ENCODE measurements at places on chromosomes 1 and 21.

- no peak for DNase-seq
Measured at GRCh38 chr1:51541313-51542050, 22.4 kb upstream of the EPS15 start.

GRCh38 chr1:229507502-229507901, 639 bp downstream of the NUP133 start:
- no peak for DNase-seq

GRCh38 chr1:179026813-179027669, 1.3 kb downstream of the FAM20B start:
- DNase-seq: no peak

- no peak for DNase-seq
Measured at GRCh38 chr1:111852261-111852721, 96.6 kb downstream of the DDX20 start.

- no peak for DNase-seq
Measured at GRCh38 chr1:225508538-225509375, 80.9 kb upstream of the LBR start.

- DNase-seq: no peak
Measured at GRCh38 chr1:17673329-17674072, 81.6 kb upstream of the ACTL8 start.

DNA sequence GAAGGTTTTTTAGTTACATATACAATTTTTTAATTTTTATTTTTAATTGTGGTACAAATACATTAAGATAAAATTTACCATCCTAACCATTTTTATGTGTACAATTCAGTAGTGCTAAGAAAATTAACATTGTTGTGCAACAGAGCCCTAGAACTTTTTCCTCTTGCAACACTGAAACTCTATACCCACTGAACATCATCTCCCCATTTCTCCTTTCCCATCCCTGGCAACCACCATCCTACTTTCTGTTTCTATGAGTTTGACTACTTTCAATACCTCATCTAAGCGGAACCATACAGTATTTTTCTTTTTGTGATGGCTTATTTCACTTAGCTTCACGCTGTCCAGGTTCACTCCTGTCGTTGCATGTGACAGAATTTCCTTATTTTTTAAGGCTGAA, 54.1 kb downstream of the PALMD start:
- DNase-seq: no peak

GRCh38 chr21:17231124-17231523, 281.7 kb upstream of the CXADR start:
- DNase-seq: no peak

GRCh38 chr1:11453742-11454491, 25.0 kb upstream of the DISP3 start:
- DNase-seq: no peak

DNA sequence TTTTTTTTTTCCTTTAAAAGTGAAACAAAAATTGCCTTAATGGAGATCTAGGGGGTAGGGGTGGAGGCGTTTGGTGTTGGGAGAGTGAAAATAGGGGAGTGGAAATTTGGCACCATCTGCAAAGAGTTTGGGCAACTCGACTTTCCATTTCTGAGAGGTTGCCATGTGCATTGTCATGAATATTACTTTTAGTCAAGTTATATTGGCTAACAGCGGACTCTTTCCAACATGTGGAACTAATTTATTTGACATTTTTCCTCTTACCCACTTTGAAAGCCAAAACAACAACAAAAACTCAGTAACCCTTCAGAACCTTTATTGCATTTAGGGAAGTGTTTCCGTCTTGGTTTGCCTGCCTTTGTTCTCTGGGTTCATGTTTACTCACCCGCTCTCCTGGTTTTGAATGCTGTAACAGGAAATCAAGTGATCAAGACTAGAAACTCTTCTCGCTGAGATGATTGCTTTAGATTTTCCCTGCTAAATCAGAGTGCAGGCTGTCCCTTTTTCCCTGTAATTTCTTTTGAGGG, 70.4 kb downstream of the CACHD1 start:
- no peak for DNase-seq

DNA sequence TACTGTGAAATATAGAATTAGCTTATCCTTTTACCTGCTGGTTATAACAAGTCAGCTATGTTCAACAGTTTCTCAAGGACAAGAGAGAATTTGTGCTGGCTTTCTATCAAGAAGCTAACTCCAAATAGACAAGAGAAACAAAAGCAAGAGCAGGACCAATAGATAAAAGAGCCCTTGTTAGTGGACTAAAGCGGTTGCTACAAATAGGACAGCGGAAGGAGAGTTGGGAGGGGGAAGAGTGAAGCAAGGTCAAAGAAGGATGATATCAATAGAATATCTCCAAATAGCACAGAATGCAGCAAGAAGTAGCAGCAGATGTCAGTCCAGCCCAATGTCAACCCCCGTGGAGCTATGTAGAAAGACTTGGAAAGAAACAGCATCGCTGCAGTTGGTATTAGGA, 53.0 kb upstream of the AKT3 start:
- DNase-seq: no peak

GRCh38 chr1:116020668-116021272, 44.5 kb downstream of the SLC22A15 start:
- DNase-seq: peak; percentile 1

GRCh38 chr1:177077734-177078499, 86.6 kb downstream of the ASTN1 start:
- DNase-seq: no peak

DNA sequence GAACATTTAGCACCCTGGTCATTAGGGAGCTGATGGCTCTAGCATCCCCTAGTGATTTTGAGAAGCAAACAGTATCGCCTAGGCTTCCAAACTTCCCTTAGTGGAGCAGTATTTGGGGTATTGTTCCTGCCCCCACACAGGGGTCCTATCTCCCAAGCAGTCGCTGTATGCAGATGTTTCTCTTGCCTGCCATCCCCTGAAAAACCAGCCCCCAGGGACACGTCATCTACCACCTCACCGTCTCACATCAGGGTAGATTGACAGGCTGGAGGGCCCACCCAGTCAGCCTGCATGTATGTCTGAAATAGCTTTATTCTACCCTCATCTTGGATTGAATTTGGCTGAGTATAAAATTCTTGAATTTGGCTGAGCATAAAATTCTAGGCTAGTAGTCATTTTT, 33.9 kb downstream of the TENT5C start:
- no peak for DNase-seq

- no peak for DNase-seq
Measured at GRCh38 chr1:222979561-222979960, 163.5 kb downstream of the TLR5 start.

DNA sequence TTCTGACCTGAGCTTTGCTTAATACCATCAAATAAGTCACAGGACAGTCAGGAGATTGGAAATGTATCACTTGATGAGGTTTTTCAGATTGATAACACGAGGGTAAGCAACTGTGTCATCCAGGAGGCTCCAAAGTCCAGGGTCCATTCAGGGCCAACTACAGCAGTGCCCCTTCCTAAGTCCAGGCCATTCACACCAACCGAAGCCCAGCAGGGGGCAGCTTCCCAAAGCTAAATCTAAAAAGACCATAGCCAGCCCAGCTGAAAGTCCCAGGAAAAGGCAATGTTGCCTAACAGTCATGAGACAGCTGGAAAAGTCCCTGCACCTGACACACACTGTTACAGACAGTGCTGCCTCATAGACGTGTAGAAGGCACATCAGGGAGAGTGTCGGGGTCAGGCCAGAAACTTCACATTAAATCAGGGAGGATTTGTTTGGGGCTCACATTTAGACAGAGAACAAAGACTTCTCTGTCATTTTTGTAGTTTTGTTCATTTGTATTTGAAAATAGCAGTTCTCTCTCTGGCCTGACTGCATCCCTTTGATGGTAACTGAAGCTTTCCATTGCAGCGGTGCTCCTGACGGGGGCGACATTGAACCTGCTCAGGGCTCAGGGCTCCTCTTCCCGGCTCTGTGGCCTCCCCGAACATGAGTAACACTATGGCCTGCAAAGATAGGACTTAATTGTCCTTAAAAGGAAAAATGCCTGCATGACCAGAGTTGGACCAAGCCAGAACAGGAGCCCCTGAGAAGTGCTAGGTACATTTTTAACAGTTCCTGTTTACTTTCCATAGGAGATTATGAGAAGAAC, 200.4 kb downstream of the NRIP1 start:
- DNase-seq: no peak

GRCh38 chr1:216632980-216633379, 90.2 kb downstream of the ESRRG start:
- no peak for DNase-seq

DNA sequence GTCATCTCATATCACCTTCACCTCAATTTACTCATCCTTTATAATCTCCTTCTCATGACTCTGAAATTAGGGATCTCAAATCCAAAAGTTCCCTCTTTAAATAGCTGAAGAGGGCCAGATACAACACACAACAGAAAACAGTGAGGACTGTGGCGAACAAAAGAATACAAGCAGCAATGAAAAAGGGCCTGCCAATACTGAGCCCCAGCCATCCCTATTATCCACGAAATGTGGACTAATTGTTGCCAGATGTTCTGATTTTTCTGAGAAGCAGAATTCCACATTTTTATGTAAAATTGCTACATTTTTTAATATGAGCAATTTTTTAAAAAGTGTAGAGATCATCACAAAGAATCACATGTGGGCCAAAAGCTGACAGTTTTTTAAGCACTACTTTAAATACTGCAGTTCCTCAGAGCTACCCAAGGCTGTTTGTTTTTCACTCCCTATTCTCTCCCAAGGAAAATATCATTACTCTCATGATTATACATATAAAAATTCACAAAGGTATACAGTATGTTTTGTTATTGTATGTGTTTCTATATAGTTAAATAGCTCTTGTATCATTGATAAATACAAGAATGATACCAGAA, 90.0 kb downstream of the ASH1L start:
- DNase-seq: no peak

DNA sequence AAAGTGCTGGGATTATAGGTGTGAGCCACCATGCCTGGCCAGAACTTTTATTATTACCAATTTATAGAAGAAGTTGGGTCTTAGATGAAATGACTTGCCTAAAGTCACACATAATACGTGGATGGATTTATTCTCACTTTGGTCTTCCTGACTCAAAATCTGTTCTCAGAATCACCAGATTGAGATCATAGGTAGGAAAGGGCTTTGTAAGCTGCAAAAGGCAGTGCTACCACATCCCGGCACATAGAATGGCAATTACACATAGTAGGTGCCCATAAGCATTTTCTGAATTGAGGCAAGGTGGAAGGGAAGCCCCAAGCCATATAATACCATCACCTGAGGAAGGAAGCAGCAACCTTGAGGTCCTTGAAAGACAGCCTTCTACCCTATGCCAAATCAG, 8.2 kb upstream of the CAPZB start:
- no peak for DNase-seq

DNA sequence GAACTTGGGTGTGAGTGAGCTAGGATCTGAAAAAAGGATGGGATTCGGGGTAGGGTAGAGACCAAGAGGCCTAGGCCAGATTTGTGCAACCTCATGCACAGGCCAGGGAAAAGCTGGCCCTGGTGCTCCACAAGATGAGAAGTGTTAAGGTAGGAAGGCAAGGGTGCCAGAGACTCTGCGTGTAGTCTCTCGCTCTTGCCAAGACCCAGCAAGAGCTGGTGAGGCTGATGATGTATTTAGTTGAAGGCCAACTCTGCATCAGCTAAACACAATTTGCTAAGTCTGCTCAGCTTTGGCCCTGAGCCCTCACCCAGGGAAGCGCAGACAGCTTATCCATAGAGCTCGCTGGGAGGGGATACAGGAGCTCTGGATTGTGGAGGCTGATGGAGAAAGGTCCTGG, 26.6 kb upstream of the SOX13 start:
- DNase-seq: no peak

DNA sequence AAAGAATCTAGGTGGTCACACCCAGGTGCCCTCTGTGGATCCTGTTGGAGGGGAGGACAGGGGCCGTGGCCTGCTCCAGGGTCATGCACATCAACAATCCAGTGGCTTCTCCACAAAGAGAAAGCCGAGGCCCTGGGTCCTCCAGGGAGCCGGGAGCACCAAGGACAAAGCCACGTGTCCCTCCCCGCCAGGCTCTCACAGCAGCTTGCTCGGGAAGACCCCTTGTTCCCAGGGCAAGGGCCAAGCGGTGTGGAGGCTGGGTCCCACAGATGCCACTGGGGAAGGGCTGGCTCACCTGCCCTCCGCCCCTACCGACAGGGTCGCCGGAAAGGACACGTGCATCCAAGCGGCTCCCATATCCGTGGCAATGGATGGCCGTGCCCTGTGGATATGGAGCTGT, 192.9 kb upstream of the VAMP3 start:
- DNase-seq: no peak

DNA sequence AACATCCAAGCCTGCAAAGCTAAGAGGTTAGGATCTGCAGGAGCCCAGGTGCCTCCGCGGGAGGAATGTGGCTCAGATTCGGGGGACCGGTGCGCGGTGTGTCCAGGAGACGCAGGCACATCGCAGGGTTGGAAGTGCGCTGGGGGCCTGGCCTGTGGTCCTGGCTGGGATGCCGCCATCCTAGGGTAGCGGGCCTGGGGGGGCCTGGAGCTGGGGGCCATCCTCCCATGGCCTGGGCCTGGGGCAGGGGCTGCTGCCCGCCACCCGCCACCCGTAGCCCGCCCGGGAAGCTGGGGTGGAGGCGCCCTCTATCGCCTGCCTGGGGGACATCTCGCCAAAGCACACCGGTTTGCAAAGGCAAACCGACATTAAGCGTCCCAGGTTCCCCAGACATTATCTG, 170.6 kb upstream of the ARHGEF16 start:
- DNase-seq: no peak

GRCh38 chr1:9004031-9004699, 22.1 kb downstream of the SLC2A7 start:
- DNase-seq: no peak

DNA sequence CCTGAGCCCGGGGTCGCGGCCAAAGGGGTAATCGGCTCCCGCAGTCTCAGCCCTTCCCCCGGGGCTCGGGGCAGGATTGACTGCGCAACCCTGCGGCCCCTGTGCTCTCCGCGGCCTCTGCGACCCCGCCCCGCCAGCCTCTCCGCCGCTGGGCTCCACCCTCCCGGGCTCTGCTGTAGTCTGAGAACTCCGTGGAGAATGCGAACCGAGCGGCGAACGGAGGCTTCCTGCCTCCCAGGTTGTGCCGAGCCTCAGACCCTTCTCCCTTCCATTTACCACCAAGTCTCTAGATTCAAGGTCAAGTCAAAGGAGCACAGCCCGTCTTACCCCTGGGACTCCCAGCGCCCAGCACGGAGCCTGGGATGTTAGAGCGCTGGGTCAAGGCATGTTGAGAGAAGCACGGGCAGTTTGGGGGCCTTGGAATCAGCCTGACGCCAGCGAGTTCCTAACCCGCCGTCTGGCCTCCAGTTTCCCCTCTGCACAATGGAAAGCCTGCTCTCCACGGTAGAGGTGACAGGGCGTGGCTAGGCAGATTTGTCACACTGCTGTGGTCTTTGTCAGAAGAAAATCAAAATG, 3.0 kb downstream of the ATP2B4 start:
- DNase-seq: no peak
